LNCaP clone FGC (cell line): ENCODE measurements at places on chromosomes 6 and 20.
A peak's percentile ranks its signal among the peaks of the same experiment; 100 is the strongest.

- DNase-seq, result no peak
Observed at GRCh38 chr6:10542213-10542612, 21.1 kb downstream of the GCNT2 start.

- no peak for DNase-seq
Observed at GRCh38 chr20:49432550-49432949, 49.9 kb downstream of the KCNB1 start.

DNA sequence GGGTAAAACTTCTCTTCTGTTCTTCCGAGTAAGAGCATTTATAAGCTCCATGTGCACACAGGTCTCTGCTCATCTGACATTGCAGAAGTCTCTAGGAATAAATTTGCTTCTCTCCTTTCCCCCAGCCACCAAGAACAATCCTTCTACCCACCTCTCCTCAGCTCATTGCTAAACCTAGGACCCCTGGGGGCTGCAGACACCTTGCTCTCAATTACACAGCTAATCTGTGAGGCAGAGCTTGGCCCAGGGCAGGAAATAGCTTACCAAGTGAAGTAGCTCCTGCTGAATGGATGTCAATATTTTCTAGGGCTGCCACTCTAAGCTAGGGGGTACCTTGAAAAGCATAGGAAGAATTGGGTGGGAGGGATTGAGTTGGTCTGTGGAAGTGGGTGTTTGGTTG, 44.0 kb downstream of the EIF2S2 start:
- DNase-seq, result no peak

DNA sequence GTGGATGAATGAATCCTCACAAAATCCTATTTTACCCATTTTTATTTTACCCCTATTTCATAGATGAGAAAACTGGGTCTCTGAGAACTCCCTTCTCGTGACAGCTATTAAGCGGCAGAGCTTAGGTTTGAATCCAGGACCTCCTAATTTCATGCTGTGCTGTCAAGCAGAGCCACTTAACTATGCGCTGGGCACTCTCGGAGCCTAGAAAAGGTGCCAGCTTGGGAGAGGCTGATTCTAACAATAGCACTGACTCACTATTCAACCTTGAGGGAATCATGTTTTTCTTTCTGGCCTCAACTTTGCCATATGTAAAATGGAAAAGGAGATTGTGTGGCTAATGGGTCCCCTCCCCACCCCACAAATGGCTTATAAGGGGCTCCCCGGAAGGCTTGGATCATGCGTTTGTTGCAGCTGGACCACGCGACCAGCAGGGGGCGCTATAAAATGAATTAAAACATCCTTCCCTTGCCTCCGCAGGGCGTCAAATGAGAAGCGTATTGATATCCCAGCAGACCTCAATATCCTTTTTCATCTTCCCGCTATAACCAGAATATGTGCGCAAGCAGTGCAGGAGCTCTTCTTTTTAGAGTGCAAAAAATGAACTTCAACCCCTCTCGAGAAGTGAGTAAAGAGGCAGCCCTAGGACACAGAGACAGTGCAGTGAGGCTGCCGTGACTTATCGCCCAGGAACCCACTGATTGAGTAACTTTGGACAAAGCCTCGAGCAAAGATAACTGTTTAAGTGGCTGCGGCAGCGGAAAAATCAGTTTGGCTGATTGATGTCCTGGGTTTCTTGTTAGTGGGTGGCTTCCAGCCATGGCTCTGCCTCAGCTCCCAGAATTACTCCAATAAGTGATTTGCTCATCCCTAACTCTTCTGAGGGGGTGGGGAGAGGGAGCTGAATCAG, 12.8 kb upstream of the PDYN start:
- DNase-seq, result no peak

DNA sequence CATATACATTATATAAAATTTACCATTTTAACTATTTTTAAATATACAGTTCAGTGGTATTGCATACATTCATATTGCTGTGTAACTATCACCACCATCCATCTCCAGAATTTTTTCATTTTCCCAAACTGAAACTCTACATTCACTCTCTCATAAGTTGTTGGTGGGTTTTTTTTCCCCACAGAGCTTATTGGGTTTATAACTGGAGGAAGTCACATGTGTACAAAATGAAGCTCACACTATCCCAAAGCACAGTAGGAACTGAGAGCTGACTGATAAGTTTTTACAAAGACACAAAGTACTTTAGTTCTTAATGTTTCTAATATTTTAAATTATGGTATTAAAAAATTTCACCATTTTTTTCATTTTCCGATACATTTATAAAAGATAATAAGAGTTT, 78.8 kb upstream of the TNFAIP3 start:
- no peak for DNase-seq

DNA sequence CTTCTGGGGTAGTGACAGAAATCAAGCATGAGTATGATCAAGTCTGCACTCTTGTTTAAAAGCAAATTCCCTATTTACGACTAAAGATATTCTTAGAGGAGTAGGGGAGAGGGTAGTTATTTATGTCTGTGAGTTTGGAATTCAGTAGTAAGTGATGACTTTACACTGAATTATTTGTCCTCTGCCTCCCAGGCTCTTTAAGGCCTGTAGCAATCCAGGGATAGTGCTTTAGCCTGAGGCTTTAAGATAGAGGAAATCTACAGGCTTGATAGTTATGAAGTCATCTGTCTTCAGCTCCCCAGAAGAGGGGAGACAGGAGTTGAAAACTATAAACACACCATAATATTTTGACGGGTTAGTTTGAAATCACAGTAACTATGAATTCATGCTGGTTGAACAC, 664.5 kb downstream of the EPM2A start:
- no peak for DNase-seq

GRCh38 chr20:24992487-24993205, at the start of gene APMAP:
Gene APMAP (minus strand): TSS chr20:24992751. CDS start chr20:24992688, 63 bp downstream.
- DNase-seq, result peak; percentile 64

DNA sequence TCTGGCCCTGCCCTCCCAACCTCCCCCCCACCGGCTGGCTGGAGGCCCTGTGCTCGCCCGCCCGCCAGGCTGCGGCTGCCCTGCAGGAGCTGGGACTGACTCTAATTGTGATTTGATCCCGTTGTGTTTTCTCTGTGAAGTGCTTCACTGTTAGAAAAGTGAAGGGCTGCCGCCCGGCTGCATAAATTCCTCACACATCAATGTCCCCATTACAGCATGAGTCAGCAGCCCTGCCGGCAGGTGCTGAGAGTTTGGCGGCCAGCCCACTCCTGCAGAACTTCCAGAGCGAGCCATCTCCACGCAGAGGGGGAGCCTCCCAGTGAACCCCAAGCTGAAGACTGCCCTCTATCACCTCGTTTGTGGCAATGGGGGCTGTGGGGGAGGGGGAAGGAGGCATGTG, 137.9 kb downstream of the DLL1 start:
- peak; percentile 37 for DNase-seq

- no peak for DNase-seq
Observed at GRCh38 chr6:105688573-105688972, 285.7 kb upstream of the PREP start.

GRCh38 chr6:36061236-36061635, 33.6 kb downstream of the MAPK14 start:
- DNase-seq, result no peak

GRCh38 chr6:35713006-35713767, 23.6 kb upstream of the ARMC12 start:
- no peak for DNase-seq

DNA sequence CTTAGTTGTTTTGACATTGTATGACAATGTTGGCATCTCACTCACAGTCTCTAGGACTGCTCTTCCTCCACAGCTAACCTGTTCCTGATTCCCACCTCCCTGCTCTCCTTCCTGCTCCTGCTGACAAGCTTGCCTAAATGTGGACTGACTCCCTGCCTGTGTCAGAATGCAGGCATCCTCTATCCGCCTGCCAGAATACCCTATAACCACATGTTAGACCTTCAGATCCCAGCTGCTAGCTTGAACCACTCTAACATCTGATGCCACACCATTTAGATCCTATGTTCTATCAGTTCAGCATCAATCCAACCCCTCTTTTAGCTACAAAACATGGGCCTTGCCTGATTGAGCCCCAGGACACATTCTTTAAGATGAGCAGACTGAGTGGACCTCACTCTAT, 12.2 kb downstream of the FILIP1 start:
- DNase-seq, result no peak

DNA sequence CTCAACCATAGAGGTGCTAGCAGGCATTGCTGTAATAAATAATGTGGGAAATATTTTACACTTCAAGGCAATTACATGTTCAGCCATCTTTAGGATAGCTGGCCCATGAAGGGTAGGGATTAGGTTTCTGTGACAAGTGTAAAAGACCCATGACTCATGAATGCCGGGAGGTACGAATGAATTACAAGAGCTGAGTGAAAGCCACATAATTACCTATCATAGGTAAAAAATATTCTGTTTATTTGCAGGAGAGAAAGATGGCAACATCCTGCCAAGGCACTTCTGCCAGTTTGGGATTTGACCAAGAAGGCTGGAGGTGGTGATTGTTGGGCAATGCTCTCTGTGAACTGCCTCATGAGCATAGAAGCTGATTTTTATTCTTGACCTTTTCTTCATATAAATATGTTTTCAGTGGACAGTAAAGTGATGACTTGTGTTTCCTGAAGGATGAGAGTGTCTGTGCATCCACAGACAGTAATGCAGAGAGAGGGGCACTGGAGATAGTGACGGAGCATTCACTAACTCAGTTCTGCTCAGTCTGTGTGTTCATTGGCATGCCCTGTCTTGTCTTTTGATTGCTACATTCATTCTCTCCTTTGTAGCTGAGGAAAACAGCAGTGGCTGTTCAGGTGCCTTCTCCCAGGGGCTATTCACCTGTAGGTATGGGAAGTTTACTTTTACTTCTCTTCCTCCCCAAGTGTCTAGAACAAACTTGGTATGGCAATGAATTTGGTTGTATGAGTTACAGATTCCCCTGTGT, 481.1 kb downstream of the TFAP2B start:
- DNase-seq, result no peak

- DNase-seq, result no peak
Observed at GRCh38 chr20:43901296-43901695, 13.4 kb upstream of the TOX2 start.

- no peak for DNase-seq
Observed at GRCh38 chr6:167744681-167745669, 81.7 kb upstream of the AFDN start.

DNA sequence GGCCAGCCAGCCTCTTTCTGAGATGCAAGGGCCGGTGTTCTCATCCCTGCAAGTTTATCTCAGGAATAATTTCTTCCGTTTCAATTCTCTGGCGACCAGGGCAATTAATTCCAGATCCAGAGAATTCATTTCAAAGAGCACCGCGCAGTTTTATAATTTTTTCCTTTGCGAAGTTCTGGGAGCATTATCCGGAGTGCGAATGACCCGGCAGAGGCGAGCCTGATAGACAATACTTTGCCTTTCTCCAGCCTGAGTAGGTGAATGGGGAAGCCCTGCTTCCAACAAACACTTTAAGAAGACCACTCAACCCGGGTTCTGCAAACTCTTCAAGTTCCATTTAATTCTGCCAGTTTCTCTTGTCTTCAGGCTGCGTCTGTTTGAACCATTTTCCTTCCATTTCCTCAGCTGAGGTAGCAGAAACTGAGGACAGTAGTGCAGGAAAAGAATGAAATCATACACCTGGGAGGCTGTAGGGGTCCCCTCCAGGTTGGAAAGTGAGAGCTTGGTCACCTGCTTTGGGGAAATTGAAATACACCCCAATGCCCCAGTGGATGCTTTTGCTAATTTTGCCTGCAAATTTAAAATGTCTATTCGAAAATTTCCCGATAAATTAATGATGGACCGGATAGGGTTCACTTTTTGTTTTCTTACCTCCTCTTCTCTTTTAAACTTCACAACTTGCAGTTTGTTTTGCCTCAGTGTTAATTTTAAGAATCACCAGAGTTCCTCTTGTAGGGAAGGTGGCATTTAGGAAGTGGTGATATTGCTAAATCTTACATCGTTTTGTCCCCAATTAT, 1.1 kb downstream of the VGLL2 start:
- no peak for DNase-seq

DNA sequence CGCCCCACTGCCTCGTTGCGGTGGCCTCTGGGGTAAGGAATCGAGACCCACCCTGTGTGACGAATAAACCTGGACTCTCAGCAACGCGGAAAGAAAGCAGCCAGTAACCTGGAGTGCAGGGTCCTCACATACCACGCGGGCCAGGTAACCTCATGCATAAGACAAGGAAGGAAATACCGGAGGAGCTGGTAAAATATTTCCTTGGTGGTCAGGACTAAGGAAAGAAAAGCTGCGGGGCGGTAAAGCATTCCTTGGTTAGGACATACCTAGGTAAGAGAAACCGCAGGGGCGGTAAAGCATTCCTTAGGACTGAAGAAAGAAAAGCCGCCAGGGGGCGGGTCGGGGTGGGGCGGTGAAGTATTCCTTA, 80.7 kb downstream of the SYTL3 start:
- DNase-seq, result no peak

DNA sequence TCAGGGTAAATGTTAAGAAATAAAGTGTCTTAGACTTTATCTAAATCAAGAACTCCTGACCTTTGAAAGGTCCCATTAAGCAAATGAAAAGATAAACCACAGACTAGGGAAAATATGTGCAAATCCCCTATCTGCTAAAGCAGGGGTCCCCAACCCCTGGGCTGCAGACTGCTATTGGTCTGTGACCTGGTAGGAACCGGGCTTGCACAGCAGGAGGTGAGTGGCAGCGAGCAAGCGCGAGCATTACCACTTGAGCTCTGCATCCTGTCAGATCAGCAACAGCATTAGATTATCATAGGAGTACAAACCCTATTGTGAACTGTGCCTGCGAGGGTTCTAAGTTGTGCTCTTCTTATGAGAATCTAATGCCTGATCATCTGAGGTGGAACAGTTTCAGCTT, 42.4 kb downstream of the LCA5 start:
- no peak for DNase-seq

- DNase-seq, result no peak
Observed at GRCh38 chr20:16399801-16400200, 173.4 kb downstream of the KIF16B start.

GRCh38 chr20:19049514-19049913, 162.9 kb upstream of the SLC24A3 start:
- no peak for DNase-seq

- DNase-seq, result no peak
Observed at GRCh38 chr20:3021327-3021726, 22.1 kb upstream of the GNRH2 start.

DNA sequence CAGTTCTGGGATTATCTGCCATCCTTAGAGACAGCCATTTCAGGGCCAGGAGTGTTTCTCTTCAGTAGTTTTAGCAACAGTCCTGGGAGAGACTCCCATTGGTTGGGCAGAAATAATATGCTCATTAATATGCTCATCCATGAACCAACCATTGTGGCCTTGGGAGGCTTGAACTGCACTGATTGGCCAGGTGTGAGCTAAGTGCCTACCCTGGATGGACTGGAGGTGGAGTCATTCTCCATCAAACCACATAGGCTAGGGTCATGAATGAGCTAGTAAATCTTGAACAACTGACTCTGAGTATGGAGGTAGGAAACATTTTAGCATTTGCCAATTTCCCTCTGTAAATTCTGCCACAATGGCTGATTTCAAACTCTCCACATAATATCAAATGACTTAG, 70.2 kb upstream of the ZFP64 start:
- DNase-seq, result no peak

- DNase-seq, result no peak
Observed at GRCh38 chr20:54680439-54680838, 205.0 kb downstream of the DOK5 start.
